CD4-positive, alpha-beta T cell treated with Interleukin-4 for 1 hour (primary cell): ENCODE measurements at places on chromosomes 1 and 21.
A peak's percentile ranks its signal among the peaks of the same experiment; 100 is the strongest.

- no peak for DNase-seq
Observed at GRCh38 chr1:246114369-246114768, 392.7 kb downstream of the SMYD3 start.

- no peak for DNase-seq
Observed at GRCh38 chr1:162023181-162023546, 505 bp downstream of the OLFML2B start.

- DNase-seq = peak; percentile 83
Observed at GRCh38 chr1:88983791-88984559, 8.5 kb downstream of the KYAT3 start.

- no peak for DNase-seq
Observed at GRCh38 chr1:196910215-196910614, 22.4 kb downstream of the CFHR4 start.

DNA sequence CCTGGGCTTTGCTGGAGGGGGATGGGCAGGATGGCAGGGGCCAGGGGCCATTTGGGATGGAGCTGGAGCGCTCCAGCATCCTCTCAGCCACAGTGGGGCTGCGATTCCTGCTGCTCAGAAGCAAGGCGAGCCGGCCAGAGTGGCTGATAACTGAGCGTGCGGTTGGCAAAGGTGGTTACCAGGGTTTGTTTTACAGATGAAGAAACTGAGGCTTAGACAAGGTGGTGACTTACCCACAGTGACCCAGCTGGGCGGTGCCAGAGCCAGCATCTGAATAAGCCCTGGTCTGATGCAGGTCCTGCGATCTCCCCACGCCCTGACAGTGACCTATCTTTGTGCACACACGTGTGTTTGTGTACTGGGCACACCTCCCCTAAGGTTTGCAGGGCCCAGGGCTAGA lies 5.9 kb upstream of the PRXL2B start:
- no peak for DNase-seq

DNA sequence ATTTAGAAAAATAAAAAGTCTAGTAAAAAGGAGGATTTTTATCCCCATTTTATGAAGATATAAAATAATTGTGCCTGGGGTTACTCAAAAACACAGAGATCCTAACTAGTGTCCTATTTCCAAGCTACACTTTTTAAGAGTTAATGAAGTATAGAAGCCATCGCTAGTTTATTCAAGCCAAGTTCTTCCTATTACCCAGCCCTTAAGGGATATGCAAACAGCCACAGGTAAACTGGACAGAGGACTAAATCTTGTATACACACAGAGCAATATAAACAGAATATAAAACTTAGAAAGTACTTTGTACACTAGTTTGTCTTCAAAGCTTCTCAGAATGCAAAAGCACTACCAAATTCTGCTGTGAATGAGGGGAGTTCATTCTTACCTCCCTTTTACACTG lies 111.1 kb downstream of the RERE start:
- DNase-seq = no peak

- peak; percentile 62 for DNase-seq
Observed at GRCh38 chr1:150578272-150579109, 919 bp downstream of the MCL1 start.

- DNase-seq = no peak
Observed at GRCh38 chr1:45953934-45954847, 150.8 kb downstream of the MAST2 start.

GRCh38 chr1:244450597-244451538 lies 841 bp downstream of the ADSS2 start:
- DNase-seq = peak; percentile 56

GRCh38 chr1:41712081-41712480 lies 206.6 kb downstream of the HIVEP3 start:
- no peak for DNase-seq
